ENCODE measurements at places on chromosomes 7 and 10.
A peak's percentile ranks its signal among the peaks of the same experiment; 100 is the strongest.

DNA sequence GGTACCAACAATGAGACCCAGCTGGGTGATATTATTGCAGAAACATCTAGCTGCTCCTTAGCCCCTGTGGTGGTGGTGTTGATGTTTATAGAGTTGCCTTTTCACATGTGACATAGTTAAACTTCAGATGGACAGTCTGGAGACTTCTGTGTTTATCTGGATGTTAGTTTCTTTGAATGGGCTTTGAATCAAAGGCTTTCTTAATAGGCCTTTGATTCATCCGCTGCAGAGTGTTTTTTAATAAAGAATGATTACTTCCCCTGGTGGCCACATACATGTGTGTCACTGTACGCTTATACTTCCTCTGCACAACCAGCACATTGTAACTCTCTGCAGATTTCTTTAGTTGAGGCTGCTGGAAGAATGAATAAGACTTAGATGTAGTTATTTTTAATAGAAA lies 221.0 kb downstream of the DYNC1I1 start:
- DNase-seq = no peak

DNA sequence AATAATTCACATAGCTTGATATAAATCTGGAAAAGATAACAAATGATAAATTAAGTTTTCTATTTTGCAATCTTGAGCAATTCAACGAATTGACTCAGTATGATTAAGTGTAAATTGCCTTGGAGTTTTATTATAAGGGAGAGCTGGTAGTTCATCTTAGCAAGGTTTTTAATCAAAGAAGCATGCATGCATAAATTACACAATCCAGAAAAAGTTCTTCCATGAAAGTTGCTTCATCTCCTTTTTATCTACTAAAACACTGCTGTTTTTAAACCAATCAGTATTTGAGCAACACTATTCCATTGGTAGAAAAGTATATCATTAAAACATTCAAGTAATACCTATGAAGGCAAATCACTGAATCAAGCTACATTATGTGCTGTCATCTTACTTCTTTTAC lies 47.6 kb downstream of the POT1 start:
- no peak for DNase-seq

DNA sequence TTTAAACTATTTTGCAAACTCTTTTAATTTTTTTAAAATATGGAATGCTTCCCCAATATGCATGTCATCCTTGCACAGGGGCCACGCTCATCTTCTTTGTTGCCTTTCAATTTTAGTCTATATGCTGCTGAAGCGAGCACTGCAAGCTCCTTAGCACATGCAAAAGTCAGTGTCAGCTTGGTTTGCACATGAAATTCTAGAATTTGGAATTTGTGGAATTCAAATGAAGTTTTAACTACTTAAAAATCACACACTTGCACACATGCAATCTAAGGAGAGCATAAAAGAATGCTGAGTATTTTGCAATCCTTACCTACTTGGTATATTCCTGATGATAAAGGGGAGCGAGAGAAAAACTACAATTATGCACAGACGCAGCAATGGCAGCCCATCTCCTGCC lies 78.3 kb upstream of the ATP6V0A4 start:
- DNase-seq = no peak

DNA sequence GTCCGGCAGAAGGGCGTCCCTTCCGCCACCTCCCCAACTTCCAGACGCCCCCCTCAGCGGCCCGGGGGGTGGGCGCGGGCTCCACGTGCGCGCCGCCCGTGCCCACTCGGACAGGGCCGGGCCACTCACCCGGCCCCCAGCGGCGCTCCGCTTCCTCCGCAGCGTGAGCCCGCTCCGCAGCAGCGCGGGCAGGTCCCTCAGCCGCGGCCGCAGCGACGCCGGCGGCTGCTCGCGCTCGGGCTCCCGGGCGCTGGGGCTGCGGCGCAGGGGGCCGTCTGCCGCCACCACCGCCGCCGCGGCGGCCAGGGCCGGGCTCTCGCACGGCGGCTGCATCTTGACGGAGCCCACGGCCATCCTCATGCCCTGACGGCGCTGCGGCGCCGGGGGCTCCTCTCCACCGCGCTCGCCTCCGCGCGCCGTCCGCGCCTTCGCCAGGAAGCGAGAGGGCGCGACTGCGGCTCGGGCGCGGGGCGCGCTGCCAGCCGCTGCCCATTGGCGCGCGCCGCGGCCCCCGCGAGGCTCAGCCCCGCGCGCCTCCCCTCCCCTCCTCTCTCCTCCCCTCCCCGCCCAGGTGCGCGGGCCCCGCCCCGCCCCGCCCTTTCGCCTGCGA lies at the start of gene RAPGEF5:
Gene RAPGEF5, minus strand, starts transcription at position 454 of the 610 bp plus-strand sequence. Its CDS starts 94 bp downstream, at position 360.
- peak; percentile 5 for DNase-seq

GRCh38 chr10:4820804-4821401 lies 5.1 kb upstream of the AKR1E2 start:
- no peak for DNase-seq

DNA sequence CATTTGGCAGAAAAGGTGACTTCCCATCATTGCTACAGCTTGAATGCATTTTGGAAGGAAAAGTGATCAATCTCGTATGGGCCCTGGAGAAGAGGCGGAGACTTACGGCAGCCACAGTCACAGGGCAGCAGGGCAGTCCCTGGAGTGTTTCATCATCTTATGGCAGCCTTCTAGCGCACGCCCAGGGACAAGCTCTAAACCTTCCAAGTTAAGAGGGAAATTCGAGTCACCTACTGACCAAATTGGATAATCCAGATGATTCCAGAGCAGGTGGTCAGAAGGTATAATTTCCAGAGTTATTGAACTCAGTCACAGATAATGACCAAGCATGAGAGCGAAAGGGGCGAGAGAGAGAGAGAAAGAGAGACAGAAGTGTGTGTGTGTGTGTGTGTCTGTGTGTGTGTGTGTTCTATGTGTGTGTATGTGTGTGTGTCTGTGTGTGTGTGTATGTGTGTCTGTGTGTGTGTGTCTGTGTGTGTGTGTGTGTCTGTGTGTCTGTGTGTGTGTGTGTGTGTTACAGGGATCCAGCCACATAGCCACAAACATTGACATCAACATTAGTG lies 123.7 kb upstream of the ADAM12 start:
- DNase-seq = no peak

GRCh38 chr7:150974468-150975391 lies 3.4 kb downstream of the KCNH2 start:
- DNase-seq = peak; percentile 69

- no peak for DNase-seq
Observed at GRCh38 chr7:9625953-9626352, 1192.5 kb downstream of the NXPH1 start.

DNA sequence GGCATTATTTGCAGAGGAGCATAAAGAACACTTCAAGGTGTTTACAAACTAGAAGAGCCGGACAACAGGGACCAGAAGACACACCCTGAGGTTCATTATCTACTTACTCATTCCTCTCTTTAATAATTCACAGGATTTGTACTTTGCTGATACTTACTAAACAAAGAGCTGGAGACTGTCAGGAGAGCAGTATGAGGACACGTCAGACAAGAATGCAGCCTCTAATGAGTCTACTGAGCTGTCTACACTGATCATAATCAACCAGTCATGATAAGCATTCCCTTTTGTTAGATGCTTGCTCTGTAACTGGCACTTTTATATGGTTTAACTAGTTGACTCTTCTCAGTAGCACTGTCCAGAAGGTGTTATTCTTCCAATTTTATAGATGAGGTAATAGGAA lies 243.3 kb upstream of the CDC14C start:
- DNase-seq = no peak

- no peak for DNase-seq
Observed at GRCh38 chr7:33562996-33563395, 342.3 kb upstream of the BMPER start.

DNA sequence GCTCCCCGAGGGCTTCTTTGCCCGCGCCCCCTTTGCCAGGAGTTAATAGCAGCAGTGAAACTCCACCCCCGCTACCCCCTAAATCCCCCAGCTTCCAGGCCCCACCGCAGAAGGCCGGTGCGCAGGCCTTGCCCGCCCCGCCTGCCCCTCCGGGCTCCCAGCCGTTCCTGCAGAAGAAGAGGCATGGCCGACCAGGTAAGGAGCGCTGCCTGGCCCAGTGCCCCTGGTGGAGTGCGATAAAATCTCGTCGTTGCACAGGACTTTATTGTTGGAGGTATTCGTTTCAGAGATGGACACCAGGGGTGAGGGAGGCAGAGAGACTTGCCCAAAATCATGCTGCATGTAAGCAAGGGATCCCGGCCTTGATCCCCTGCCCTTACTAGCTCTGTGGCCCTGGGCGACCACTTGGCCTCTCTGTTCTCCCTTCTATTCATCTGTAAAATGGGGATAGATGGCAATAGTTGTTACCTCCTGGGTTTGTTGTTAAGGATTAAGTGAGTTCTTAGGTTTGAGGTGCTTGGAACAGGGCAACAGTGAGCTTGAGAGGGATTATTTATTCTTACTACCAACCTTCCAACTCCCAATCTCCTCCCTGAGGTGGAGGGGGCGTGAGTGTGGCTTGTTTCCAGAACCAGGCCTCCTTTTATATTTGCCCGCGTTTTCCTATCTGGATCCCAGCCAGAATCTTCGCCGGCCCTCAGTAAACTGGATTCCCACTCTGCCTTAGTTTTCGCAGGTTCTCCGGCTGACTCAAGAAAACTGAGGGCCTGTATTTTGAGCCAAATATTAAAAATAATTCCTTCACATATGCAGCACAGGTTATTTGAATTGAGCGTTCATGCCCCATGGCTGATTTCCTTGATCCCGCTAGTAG lies 78.3 kb downstream of the WIPF3 start:
- no peak for DNase-seq

- DNase-seq = no peak
Observed at GRCh38 chr10:118993214-118993613, 36.3 kb upstream of the NANOS1 start.

DNA sequence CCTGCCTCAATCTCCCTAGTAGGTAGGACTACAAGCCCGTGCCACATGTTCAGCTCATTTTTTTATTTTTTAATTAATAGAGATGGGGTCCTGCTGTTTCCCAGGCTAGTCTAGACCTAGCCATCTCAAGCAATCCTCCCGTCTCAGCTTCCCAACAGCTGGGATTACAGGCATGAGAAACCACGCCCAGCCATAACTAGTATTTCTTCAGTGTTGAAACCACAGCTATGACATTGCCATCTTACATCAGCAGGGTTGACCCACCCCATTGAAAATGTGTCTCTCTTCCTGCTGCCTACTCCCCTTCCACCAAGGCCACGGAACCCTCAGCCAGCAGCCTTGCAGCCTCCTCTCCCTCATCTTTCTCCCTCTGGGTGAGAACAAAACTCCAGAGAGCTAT lies 62.1 kb upstream of the ZNF746 start:
- no peak for DNase-seq

DNA sequence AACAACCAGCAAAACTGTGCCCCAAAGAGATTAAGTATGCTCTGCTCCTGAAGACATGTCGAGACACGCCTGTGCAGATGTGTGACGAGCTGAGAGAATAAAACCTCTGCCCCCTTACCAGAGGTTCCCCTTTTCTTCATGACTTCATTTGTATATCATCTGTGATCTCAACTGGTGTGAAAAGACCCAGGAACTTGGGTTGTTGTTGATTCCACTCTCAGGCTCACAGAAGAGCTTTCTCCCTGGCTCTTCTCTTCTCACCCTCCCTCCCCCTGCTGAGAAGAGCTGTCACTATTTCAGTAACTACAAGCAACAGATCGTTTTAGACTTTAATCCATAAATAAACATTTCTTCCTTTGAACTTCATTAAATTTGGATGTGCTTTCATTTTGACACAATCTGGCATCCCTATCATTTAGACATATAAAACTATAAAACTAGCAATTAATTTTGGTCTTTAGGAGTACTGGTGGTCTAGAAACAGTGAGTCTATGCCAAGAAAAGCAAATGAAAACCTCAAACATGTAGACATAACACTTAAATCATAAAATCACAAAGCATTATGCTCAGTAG lies 179.3 kb upstream of the FZD8 start:
- no peak for DNase-seq

- DNase-seq = peak; percentile 74
Observed at GRCh38 chr7:142782922-142783900, 12.4 kb downstream of the PRSS2 start.

DNA sequence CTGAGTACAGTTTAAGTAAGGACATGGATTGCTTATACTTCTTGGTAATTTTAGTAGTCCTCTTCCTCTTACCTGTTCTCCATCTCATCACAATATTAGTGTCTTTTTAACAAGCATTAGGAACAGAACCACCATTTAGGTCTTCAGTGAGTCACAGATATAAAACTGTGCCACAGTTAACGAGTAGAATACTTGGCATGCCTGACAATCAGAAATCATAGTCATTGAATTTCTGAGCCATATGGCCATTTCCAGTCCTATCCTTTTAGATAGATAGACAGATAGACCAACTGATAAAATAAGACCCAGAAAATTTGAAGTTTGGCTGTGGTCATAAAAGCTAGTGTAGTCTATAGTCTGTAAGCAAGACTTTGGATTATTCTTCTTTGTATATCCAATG lies 71.1 kb downstream of the GBF1 start:
- no peak for DNase-seq

- DNase-seq = no peak
Observed at GRCh38 chr7:35992436-35992835, 160.6 kb upstream of the EEPD1 start.

DNA sequence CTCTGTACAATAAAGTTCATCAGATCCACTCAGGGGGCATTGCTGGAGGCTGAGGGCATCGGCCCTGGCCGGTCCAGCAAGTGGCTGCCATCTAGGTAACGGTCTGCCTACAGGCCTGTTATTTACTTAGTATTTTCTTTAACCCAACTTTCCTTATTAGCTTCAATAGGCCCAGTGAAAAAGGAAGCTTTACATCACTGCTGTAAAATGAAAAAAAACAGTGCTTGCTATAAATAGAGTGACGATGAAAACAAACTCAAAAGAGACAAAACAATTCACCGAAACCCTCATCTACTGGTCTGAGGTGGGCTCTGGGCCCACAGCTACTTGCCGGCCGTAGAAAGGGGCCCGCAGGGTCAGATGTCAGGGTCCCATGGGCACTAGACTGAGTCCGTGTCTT lies 192.5 kb downstream of the ELFN1 start:
- DNase-seq = no peak

DNA sequence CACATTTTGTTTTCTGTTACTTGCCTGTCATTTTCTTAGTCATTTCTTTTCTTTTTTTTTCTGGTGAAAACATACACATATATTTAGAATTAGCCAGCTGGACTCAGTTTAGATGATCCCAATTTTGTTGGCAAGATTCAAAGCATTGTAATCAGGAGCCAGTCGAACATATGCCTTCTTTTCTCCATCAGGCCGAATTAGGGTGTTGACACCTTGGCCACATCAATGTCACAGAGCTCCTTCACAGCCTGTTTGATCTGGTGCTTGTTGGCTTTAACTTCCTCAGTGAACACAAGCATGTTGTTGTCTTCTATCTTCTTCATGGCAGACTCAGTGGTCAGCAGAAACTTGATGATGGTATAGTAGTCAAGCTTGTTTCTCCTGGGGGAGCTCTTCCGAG lies 32.6 kb downstream of the PHF14 start:
- DNase-seq = no peak

GRCh38 chr10:98269435-98269912 lies 1.5 kb upstream of the LOXL4 start:
- DNase-seq = no peak
